ENCODE measurements at places on chromosomes 4 and X.

DNA sequence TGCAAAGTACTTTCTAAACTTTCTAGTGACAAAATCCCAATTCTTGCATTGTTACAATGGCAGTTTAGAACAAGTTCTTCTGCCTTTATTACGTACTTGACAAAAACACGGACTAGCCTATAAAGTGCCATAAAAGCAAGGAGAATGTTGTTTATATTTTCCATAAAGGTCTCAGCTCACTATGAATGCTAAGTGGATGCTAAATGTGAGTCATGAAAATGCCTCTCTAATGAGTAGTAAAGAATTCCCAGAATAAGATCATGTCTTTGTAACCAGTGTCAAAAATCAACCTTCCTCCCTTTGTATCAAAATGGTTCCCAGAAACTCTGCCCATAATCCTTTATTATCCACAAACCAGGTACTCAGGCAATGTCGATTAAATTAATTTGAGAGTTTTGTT, 539.8 kb upstream of the SLIT2 start:
- no peak for DNase-seq

- DNase-seq, result no peak
Observed at GRCh38 chr4:80196259-80196921, 913 bp upstream of the PRDM8 start.

- DNase-seq, result no peak
Observed at GRCh38 chrX:12223650-12224049, 85.4 kb downstream of the FRMPD4 start.

DNA sequence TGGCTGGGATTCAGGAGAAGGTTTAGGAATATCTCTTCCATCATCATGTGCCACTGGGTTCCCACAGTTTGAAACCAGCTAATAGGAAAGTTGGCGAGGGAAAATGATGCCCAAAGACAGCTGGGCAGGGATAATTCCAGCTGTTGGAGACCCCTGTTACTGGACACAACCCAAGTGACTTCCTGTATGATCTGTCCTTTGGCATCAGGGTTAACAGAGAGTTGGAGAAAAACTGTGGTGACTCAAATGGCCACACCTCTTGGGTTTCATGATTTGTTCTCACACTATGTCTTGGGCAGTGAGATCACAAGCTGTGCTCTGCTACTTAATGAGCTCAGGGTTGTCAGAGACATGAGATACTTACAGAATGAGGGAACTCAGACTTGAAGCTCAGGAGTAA, 3.8 kb downstream of the FGF16 start:
- DNase-seq, result no peak

- no peak for DNase-seq
Observed at GRCh38 chr4:141921293-141921692, 284.9 kb downstream of the IL15 start.

- DNase-seq, result no peak
Observed at GRCh38 chr4:62161446-62161845, 961.3 kb downstream of the ADGRL3 start.

- no peak for DNase-seq
Observed at GRCh38 chrX:84335121-84335520, 147.1 kb upstream of the RPS6KA6 start.

GRCh38 chrX:129581904-129582303, 41.8 kb downstream of the OCRL start:
- DNase-seq, result no peak

GRCh38 chr4:5889002-5889696, 3.7 kb downstream of the CRMP1 start:
- DNase-seq, result no peak

- no peak for DNase-seq
Observed at GRCh38 chr4:86840858-86841257, 8.3 kb downstream of the SLC10A6 start.

DNA sequence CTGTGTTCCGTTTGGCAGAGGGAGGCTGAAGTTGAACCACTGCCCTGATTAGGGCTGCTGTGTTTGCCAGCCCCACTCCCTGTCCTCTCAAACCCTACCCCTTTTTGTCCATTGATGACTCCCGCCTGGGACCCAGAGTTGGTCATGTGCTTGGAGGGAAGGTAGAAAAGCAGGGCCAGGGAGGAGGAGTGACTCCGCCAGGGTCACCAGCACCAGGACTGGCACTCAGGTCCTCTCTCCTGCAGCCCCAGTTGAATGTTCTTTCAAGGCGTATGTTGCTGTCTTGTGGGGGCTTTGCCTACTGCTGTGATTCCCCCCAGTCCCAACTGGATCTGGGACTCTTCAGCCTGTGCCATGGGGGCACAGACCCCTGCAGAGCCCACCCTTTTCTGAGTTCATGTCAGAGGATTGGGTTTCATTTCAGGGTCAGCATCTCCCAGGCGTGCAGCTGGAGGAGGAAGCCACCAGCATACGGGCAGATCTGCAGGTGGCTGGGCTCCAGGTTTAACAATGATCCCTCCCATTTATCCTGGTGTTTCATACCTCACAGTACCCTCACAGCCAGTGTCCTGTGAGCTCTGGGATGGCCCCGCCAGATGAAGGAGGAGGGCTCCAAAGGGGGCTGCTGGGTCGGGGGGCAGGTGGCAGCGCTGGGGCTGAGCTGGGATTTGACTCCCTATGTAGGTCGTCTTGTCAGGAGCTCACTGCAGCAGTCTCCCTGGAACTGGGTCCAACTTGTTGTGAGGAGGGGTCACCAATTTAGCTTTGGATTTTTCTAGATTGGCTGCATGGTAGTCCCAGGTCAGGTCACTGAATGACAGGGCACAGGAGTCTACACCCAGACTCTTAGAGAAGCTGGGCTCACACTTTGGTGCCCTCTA, 55.7 kb downstream of the MSX1 start:
- no peak for DNase-seq

- DNase-seq, result no peak
Observed at GRCh38 chr4:182648766-182649165, 268.4 kb downstream of the DCTD start.

- DNase-seq, result no peak
Observed at GRCh38 chrX:47170861-47171692, 22.6 kb upstream of the UBA1 start.

GRCh38 chr4:98150092-98150761, 7.0 kb upstream of the STPG2 start:
- DNase-seq, result no peak

DNA sequence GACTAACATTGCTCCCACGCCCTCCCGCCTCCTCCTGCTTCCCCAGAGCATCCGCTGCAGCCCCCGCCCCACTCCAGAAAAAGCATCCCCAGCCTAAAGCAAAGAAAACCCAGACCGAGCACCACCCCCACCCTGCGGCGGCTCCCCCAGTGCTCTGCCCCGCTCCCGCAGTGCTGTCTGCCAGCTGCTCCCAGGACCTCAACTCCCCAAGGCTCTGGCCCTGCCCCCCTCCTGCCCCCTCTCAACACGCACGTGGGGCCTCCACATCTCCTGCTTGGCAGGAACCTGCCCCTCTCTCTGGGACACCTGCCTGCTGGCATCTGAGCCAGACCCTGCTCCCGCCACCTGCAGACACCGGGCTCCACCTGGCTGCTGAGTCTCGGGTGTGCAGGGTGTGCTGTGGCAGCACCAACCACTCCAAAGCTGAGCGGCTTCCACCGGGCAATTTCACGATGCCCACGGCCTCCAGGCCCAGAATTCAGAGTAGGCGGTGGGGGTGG, 79.4 kb downstream of the FAM53A start:
- no peak for DNase-seq

- DNase-seq, result no peak
Observed at GRCh38 chr4:56857601-56858309, 36.3 kb upstream of the SPINK2 start.

All from NT2/D1 (cell line).